ENCODE measurements at places on chromosomes 7 and 10.

GRCh38 chr7:519484-520390 lies at the start of gene PDGFA:
Gene PDGFA, minus strand, starts transcription at chr7:519846. Its CDS starts 845 bp downstream, at chr7:519001.
- DNase-seq = peak; percentile 72

- DNase-seq = no peak
These were observed 100.4 kb upstream of the MACROH2A2 start for GRCh38 chr10:69952069-69952800.

GRCh38 chr7:110888641-110889040 lies 202.3 kb upstream of the LRRN3 start:
- no peak for DNase-seq

GRCh38 chr10:101354328-101355071 lies 535 bp downstream of the BTRC start:
- no peak for DNase-seq

DNA sequence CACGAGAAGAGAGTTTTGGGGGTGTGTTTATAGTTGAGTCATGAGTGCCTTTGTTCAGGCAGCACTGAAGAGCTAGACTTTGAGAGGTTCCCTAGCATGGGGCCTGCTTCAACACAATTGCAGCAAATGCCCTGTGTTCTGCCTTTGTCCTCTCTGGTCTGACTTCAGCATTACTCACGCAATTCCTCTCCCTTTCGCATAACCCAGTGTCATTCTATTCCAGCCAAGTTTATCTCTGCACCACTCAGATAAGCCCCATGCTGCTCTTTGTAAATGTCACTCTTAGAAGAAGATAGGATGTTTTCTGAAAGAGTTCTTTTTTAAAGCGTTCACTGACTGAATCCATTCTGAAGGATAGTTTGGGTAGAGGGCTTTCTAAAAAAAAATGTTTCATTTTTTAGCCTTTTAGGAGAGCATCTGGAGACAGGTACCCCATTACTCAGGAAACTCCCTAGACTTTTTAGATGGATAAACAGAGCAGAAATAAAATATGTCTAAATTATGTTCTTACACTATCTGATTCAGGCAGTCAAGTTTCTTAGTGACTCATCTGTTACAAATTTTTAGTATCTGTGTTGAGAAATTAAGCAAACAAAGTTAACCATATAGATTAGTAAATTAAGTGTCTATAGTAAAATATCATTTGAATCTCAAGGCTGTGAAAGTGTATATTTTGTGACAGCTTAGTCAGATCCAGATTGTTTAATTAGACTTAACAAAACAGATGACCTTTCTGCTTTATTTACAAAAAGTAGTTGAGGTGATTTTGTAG lies 318.5 kb downstream of the GPR158 start:
- no peak for DNase-seq

- DNase-seq = no peak
These were observed 9.9 kb downstream of the GPR85 start for GRCh38 chr7:113076703-113077102.

DNA sequence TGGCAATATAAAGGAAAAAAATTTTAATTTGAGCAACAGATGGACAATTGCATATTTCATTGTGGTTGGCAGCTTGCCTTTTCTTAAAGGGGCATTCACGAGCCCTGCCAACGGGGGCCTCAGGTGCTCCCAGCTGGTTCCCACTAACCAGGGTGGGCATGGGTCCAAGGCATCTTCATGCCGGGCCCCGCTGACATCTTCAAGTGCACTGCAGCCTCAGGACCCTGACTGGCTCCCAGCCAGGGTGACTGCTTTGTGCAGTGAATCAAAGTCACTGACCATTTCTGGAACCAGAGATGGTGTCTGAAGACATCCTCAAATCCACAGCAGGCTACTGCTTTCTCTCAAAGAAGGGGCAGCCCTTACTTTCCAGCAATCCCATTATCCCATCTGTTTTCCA lies 275.2 kb upstream of the MGMT start:
- DNase-seq = no peak

DNA sequence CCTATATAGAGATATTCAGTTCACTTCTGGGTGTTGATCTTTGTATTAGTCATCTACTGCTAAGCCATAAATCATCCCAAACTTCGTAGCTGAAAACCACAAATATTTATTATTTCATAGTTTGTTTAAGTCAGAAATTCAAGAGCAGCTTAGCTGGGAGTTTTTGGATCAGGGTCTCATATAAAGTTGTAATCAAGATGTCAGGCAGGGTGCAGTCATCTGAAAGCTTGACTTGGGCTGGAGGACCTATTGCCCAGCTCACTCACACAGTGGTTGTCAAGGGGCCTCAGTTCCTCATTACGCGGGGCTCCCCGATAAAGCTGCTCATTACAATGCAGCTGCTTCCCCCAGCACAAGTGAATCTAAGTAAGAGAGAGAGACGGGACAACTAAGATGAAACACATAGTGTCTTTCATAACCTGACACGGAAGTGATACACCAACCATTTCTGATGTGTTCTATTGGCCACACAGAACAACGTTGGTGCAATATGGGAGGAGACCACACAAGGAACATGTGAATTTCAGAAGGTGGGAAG lies 15.7 kb downstream of the PPP1R3C start:
- no peak for DNase-seq

GRCh38 chr7:106982415-106982814 lies 62.1 kb upstream of the PRKAR2B start:
- no peak for DNase-seq

GRCh38 chr7:151210087-151210854 lies at the start of gene H2BK1:
Gene H2BK1, minus strand, starts transcription at chr7:151210488. Its CDS starts 170 bp downstream, at chr7:151210318.
- DNase-seq = no peak

GRCh38 chr7:139033346-139034114 lies 2.3 kb downstream of the ZC3HAV1L start:
- no peak for DNase-seq

DNA sequence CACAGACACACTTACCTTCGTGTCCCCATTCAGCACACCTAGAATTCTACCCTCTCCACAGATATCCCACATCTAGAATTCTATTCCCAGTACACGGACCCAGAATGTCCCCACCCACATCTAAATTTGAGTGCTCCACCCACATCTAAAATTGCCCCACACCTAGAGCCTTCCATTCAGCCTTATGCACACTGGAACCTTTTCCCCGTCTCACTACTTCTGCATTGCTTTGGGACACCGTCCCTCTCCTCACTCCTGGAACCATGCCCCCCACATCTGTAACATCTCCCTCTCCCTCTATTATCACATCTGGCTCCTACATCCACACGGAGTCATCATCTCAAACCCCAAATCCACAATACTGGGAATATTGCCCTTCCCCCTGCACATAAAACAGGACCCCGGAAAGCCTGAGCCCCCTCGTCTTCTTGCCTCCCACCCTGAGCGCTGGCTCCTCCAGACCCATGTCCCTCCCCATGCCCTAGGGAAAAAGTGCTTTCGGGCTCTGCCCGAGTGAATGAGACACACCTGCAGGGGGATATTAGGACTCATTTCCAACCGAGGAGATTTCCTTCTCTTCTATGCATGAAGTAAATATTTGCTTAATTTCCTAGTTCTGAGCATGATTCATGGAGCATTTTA lies 125.8 kb upstream of the UNC5B start:
- no peak for DNase-seq

GRCh38 chr7:121541457-121541856 lies 145.3 kb upstream of the FAM3C start:
- DNase-seq = no peak

DNA sequence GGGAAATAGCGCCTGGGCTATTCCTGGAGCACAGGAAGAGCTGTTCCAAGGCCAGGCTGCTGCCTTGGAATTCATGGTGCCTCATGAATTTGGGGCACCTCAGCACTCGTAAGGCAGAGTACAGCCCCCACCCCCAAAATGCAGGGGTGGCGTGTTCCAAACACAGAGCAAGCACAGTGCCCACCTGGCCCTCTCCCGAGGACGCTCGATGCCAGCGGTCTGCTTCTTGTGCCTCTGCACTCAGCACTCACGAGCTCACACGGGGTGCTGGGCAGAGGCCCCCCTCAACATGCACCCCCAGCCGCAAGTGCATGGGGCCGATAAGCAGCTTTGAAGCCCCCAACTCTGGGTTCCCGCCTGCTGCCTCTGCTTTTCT lies 60.1 kb downstream of the ZRANB1 start:
- no peak for DNase-seq

DNA sequence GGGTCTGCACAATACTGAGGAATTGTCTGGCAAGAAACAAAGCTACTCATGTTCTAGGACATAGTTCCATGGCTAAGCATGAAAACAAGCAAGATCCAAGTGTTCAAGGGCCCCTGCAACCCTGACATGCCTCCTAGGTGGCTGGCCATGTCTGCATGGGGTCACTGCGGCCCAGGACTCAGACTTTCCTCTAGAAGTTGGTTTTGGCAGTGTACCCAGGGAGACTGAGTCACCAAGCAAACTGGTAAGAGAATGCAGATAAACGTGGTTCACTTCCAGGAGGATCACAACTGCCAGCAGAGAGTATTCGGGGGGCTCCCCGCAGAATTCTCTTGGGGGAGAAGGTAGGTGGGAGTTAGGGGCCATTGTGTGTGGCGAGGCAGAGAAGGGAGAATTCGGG lies 7.4 kb upstream of the PFKFB3 start:
- no peak for DNase-seq

DNA sequence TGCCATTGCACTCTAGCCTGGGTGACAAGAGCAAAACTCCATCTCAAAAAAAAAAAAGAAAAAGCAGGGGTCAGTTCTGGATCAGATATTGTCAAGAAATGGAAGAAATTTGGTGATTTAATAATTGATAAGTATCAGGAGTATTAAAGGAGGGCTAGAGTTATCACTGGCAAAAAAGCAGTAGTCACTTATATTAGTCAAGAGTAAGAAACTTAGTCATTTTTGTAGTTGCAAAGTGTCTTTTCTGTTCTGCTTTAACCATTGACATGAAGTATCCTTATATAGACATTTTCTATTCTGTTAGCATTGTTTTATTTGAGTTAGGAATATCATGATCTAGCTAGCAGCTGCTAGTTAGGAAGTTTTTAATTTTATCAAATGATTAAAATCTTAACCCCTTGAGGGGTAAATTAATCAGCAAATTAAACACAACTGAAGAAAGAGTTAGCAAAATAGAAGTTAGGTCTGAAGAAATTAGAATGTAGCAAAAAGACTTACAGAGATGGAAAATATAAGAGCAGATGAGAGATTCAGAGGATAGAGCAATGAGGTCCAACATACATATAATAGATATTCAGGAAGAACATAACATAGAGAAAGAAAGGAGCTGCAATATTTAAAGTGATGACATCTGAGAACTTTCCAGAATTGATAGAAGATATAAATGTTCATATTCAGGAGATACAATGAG lies 7.3 kb upstream of the CCDC6 start:
- no peak for DNase-seq

DNA sequence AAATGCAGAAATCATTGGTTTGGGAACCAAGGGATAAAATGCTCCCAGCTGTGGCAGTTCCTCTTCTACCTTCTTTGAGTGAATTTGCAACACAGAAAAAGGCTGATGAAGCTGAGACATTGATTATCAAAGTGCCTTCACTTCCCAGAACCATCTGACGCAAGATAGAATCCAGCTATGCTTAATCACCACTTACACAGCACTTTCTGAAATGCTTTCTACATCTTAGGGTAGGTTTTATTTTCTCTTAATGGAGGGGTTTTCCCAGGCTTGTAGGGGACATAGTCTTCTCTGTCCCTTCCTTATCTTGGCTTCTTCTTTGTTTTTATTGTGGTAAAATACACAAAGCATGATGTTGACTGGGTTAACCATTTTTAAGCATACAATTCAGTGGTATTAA lies 332.6 kb upstream of the ZNF32 start:
- DNase-seq = no peak

DNA sequence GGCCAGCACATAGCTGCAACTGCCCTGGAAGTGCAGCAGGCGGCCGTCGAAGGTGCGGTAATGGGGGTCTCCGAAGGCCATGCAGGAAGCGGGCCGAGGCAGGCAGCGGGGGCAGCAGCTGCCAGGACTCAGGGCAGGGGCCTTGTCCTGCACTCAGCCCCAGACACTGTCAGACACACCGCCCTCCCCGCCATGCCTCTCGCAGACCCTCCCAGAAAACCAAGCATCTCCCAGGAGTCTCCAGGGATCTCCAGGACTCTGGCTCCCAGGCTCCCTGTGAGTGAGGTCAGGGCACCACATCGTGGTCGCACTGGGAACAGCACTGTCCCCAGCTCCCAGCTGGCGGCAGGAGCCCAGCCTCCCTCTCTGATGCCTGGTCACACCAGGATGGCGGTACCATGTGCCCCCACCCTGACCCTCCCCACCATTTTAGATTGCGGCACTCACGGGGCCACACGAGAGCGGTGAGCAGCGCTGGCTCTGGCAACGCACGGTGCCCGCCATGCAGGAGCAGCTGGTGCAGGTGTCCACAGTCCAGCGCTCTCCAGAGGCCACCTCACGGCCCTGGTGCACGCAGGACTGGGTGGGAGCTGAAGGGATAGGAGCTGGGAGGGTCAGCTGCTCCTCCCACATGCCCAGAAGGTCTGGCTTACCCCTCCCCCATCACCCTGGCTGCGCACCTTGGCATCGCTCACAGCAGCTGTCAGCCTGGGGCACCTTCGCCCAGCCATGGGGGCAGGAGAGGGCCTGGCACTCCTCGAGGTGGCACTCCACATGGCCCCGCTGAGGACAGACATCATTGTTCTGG lies 17.5 kb downstream of the ATP6V1F start:
- DNase-seq = peak; percentile 78

DNA sequence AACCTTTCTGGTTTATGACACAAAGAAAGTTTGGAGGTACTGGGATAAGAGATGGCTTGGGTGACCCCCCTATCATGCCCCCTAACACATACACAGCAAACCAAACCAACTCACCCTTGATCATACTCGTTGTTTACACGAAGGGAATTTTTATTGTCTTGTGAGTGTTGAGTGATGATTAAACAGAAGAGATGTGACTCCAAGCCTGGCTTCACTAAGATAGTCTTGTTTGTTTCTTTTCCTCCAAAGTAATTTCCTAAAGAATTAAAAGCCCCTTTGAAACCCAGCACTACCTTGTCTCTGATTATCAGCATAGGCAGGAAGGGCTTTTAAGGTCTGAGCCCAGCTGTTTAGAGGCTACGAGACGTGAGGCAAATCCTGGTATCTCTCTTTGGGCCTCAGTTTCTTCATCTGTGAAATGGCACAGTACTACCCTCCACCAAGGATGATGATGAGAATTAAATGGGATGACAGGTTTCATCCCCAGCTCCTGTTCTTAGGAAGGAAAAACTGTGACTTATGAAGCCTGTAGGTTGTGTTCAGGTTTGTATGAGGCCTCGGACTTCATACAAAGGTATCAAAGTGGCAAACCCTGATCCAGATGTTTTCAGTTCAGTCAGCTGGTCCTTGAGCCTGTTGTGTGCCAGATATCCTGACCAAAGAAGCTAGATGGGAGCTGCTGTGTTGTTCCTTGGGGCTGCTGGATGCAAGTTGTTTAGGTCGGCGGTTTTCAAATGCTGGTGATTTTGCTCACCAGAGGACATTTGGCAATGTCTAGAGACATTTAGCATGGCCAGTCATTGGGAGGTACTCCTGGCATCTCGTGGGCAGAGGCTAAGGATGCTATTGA lies 51.8 kb downstream of the TCF7L2 start:
- DNase-seq = no peak

GRCh38 chr10:31126593-31126992 lies 94.9 kb upstream of the ZNF438 start:
- no peak for DNase-seq

- DNase-seq = no peak
These were observed 59.7 kb upstream of the TBX20 start for GRCh38 chr7:35313575-35313974.
